ENCODE measurements at places on chromosomes 5 and 9.

DNA sequence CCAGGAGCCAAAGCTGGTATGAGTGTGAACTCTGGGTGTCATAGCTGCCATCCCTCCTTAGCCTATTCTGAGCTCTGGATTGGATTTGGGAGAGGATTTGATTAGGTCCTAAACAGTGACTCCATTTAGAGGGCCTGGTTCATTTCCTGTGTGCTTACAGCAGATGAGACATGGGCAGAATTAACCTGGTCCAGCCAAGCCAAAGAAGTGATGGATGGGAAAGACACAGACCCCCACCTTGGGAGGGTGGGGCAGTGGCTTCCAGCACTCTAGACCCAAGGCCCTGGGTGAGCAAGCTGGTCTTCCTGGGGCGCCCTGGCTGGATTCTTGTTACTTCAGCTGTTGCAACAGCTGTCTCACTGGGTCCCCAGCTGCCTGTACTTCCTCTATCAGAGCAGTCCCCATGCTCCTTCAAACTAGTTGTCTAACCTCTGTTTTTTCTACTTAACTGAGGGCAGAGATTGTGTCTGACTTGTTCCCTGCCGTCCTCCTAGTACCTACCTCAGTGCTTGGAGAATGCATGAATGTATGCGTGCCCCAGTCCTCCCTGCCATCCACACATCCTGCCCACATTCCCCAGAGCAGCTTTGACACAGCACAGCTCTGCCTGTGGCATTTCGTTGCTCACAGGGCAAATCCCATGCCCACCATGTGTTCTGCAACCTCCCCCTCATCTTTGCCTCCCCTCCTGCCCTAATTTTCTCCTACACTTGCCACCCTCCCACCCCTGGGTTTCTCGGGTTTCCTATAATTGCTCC is 115.9 kb downstream of the RGS3 start:
- no peak for DNase-seq

DNA sequence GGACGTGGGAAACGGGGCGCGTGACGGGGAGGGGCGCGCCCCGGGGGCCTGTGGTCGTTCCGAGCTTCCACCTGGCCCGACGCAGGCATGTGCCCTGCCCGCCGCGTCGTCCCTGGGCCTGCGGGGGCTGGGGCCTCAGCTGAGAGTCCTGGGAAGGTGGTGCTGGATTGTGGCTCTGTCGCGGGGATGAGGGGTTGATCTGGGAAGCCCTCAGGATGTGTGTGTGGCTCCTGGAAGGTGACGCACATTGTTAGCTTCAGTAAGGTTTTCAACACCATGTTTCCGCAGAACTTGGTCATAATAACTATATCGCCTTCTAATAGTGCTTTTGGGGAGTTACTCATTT is 589.1 kb downstream of the MTRR start:
- no peak for DNase-seq

DNA sequence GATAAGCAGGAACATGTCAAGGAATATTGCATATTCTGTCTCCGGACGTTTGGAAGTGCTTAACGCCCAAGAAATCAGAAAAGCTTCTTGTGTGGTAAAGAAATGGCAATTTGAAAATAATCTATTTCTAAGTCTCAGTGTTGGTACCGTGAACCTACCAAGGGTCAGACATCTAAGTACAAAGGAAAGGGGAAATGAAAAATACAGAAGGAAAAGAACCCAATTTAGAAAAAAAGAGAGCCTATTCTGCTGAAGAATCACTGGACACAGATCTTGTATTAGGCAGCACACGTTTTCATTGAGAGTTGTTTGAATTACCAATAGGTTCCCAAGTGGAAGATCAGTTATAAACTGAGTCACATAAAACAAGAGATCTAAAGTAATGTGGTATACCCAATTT is 46.9 kb upstream of the CEP78 start:
- no peak for DNase-seq

DNA sequence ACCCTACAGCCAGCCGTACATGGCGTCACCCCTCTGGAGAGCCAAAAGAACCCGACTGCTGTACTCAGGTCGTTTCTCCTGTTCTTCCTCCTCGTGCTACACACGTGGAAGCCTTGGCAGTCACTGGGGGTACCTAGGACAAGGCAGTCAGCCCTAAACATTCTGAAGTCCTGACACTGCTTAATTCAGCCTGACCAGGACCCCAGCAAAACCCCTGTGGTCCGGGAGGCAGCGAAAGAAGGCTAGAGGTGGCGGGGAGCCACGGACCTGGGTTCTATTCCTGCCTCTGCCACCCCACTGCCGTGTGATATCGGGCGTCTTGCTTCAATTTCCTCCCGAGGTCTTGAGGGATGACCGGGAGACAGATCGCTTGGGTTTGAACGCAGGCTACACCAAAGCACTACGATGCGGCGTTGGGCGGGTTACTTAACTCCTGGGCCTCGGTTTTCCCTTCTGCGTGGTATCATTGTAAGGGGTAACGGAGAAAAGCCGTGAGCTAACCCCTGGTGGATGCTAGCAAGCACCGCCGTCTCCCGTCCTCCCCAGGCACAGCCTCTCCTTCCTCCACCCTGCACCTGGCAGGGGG is 429 bp upstream of the ARL10 start:
- no peak for DNase-seq

DNA sequence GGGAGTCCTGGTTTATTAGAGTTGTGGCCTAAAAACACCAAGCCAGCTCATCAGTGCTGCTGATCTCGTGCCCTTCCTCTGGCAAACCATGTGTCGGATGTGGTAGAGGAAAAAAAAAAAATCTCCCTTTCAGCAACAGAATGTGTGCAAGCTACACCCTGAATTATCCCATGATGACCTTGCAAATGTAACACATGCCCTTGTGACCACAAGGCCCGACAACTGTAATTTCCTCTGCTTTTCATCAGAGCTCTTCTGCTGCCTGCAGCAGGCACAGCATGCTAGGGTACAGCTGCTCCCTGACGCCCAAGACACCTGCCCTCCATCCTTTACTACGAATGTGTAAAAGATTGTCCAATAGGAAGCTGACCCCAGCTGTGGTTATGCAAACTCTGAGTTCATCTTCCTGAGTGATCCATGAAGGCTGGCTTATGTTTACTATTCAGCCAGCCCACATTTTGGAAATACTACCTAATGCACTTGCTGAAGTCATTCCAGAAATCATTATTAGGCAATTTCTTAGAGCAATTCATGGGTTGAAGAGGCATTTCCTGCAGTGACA is 14.6 kb upstream of the BNC2 start:
- no peak for DNase-seq

- DNase-seq, result no peak
Observed at GRCh38 chr9:97628668-97629067, 4.5 kb downstream of the TSTD2 start.

Data from hematopoietic multipotent progenitor cell treated with erythropoietin and hydrocortisone succinate and interleukin-3 and kit ligand, for 17 days (in vitro differentiated cells).